ENCODE measurements at places on chromosomes 3 and 15.
A peak's percentile ranks its signal among the peaks of the same experiment; 100 is the strongest.

GRCh38 chr3:4780545-4780957 lies 198.7 kb upstream of the BHLHE40 start:
- no peak for DNase-seq

- DNase-seq = no peak
Measured at GRCh38 chr3:101292027-101292426, 28.3 kb downstream of the IMPG2 start.

GRCh38 chr3:143535994-143536784 lies 312.1 kb downstream of the SLC9A9 start:
- no peak for DNase-seq

DNA sequence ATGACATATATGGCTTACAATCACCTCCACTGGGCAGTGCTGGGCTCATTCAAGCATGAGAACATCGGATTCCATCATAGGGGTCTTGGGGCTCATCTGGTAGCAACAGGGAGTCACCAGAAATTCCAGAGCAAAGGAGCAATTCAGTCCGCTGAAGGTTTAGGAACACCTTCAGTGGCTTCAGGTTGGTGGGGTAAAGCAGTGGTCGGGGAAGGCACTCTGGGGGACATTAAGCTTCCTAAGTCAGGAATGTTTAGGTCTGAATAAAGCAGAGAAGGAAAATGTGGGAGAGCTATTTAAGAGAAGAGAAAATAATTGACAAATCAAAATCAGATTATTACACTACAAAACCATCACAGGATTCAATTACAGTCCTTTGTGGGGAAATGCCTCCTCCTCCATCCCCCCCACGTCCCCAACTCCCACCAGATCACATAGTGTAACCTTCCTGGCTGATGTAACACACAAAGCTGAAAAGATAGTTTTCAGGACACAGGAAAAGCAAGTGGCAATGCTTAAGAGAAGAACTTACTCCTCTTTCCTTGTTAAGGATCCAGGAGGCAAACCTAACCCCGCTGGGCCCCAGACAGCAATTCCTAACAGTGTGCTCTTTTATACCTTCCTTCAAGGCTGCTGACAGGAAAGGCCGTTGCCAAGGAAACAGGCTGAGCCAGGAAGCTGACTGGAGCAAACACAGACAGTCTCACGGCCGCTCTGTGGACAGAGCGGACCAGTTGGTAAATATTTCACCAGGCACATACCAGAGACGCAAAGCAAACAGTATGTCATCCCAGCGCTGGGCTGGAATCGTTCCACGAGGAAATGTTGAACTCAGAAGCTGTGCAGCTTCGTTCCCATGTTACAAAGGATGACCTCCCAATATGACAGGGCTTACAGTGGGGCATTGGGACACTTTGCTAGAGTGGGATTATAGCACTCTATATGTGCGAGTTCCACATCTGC lies 57.5 kb upstream of the LMCD1 start:
- peak; percentile 70 for DNase-seq

GRCh38 chr15:31135523-31135922 lies 34.0 kb upstream of the TRPM1 start:
- no peak for DNase-seq

DNA sequence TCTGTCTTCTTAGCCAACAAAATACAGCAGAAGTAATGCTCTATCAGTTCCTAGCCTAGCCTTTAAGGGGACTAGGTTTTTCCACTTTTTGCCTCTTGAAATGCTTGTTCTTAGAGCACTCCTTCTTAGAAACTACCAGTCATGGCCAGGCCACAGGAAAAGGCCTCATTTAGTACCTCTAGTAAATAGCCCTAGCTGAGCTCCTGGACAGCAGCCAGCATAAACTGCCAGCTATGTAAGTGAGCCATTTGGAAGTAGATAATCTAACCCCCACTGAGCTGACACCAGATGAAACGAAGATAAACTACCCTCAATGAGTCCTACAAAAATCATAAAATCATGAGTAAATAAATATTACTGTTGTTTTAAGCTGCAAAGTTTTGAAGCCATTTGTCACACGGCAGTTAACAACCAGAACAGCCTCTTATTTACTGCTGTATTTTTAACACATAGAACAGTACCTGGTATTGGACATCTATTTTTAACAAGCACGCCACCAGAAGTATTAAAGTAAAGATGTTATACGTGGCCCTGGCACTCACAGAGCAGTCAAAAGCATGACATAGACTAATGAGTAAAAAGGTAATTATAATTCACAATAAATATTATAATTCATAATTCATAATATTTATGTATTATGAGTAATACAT lies 12.0 kb downstream of the TBC1D5 start:
- no peak for DNase-seq

- peak; percentile 6 for DNase-seq
Measured at GRCh38 chr3:71305231-71306206, 278.0 kb downstream of the FOXP1 start.

DNA sequence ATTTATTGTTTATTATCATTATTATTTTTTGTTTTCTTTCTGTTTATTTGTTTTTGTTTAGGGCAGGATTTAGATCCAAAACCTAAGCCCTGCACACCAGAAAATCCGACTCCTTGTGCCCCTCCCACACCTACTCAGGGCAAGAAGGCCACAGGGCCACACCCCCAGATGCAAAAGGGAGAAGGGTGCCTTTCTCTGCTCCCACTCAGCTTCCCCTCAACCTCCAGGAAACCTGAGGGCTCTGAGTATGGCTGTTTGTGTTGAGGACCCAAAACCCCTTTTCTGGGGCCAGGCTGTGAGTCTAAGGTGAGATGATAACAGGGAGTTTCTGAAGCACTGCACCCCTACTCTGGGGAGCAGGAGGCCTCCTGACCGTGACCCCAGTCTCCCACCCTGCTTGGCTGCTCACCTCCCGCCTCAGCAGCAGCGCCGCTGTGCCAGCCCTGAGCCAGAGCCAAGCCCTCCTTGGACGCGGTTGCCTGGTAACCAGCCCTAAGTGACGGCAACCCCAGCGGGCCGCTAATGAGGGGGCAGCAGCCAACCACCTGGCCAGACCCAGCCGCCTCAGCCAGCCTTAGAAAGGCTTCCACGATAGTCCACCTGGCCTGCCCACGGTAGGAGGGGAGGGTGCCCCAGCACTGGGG lies 6.4 kb upstream of the C15orf39 start:
- peak; percentile 17 for DNase-seq

DNA sequence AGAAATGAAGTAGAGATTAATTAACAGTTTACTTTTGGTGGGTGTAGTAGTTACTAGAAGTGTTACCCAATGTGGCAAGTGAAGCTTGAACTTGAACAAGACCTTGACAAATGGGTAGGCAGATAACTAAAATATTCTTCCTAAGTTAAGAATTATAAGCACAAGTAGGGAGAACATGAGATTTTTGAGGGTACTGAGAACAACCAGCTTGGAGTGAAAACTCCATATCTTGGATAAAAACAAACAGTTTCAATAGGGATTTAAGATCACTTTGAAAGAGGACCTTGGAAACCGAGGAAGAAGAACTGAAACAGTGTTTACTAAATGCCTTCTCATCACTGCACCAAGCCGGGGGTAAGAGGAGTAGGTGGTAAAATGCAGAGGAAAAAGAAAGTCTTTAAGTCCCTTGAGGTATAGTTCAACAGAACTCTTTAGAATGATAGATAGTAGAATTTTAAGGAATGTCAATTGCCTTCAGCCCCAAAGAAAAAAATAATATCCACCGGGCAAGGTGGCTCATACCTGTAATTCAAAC lies 496.7 kb downstream of the NAALADL2 start:
- DNase-seq = no peak

DNA sequence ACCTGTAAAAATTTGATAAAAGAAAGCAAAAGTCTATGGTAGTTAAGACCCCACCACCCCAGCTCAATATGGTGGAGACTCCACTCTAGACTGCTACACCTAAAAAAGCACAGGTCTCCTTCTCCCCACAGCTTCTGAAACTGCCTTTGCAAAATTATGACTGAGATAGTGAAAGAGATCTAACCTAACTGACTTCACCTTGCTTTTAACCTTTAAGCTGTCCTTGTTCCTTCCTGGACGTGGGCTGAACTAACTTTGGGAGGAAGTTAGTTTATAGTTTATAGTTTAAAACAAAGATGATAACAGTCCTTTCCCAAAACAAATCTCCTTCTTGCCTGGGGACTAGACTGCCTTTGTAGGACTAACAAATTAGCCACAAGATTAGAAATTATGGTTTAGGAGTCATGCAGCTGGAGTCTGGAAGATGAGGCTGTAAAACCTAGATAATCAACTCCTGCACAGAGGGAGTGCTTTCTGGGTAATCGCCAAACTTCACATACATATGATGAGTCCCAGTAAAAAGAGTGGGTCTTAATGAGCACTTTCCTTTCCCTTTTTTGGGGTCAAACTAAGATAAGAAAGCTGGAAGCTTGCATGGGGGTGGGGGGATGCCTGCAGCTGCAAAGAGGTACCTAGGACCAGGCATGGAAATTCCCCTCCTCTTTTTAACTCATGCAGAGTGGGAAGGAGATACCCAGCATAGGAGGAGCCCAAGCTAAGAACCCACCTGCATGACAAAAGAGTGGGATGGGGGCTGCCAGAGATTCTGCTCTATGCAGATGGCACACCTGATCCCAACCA lies 17.5 kb downstream of the CCR8 start:
- no peak for DNase-seq

DNA sequence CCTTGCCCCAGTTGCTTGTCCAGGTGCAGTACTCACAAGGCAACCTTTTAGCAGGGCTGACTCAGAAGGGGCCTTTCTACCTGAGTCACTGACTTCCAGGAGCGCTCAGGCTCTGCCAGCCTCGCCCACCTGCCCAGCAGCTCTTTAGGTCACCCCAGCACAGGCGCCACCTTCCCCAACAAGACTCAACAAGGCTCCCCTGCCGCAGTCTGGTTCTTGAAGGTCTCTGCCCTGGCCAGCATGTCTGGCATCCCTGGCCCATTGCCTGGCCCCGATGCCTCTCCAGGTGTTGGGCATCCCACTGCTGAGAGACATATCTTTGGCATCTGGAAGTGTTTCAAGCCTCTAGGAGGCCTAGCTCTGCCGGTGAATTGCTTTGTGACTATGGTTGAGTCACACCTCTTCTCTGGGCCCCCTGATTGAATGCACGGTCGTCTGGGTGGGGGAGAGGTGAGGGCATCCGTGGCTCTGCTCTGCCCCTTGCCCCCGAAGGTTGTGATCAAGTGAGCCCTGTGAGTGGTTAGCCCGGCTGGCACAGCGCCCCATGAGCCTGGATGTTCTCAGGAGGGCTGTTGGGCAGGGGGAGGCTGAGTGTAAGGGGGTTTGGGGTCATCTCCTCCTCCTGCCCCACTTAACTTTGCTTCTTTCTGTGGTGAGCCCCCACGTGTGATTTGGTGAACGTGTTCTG lies 21.6 kb downstream of the SNX33 start:
- DNase-seq = no peak

- DNase-seq = no peak
Measured at GRCh38 chr3:41250825-41251224, 51.5 kb downstream of the CTNNB1 start.

DNA sequence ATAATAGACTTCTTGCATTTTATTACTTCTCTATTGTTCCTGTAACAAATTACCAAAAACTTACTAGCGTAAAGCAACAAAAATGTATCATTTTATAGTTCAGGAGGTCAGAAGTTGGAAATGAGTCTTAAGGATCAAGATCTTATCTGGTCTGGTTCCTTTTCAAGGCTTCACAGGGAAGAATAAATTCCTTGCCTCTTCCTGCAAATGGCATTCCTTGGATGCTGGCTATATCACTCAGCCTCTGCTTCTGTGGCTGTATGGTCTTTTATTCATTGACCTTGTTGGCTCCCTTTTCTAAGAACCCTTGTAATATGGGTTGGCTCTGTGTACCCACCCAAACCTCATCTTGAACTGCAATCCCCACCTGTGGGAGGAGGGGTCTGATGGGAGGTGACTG lies 478.4 kb upstream of the THBS1 start:
- no peak for DNase-seq

DNA sequence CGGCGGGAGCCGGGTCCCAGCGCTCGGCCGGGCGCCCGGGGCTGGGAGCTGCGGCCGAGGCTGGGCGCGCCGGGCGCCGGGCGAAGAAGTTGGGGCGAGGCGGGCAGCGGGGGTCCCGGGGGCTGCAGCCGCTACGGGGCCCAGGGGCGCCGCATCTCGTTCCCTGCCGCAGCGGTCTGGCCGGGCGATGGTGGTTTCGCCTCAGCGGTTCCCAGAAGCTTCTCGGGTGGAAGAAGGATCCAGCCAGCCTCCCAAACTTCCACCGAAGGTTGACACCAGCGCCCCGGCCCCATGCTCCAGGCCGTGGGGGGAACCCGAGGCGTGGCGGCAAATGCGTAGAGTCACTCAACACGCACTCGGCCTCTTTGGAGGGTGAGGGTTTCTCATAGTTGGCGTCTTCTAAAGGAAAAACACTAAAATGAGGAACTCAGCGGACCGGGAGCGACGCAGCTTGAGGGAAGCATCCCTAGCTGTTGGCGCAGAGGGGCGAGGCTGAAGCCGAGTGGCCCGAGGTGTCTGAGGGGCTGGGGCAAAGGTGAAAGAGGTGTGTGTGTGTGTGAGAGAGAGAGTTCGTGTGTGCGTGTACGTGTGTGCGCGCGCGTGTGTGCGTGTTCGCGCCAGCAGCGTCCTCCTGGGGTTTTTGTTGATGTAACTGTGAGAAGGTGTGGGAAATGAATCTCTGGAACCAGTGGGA lies 940 bp downstream of the BOC start:
- no peak for DNase-seq

GRCh38 chr15:68315495-68316031 lies 38.0 kb downstream of the FEM1B start:
- DNase-seq = no peak

- DNase-seq = no peak
Measured at GRCh38 chr3:186414735-186415419, 52.8 kb upstream of the DGKG start.

GRCh38 chr15:41727143-41727542 lies 47.1 kb upstream of the MAPKBP1 start:
- no peak for DNase-seq

DNA sequence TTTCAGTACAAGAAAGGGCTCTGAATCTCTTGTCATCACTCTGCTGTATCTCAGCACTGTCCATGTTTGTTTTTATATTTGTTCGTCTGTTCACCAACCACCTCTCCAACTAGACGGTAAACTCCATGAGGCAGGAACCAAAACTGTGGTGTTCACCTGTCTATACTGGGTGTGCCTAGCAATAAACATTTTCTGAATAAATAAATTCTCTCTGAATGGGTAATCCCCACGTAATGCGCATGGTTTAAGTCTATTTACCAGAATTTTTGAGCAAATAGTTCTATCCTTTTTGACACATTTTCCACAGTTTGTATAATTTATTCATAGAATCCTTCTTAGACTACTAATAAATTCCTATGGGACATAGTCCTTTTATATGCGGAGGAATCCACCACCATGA lies 400.6 kb upstream of the CFAP20DC start:
- DNase-seq = no peak

- no peak for DNase-seq
Measured at GRCh38 chr3:49135499-49135898, 2.6 kb upstream of the LAMB2 start.

All from substantia nigra (tissue), 51 donors.